T-helper 17 cell (primary cell): ENCODE measurements at places on chromosomes 4 and X. TPM values are rescaled to one million over a fixed set of nuclear protein-coding genes. Genes with fewer than 3 reads are reported as not detected.

DNA sequence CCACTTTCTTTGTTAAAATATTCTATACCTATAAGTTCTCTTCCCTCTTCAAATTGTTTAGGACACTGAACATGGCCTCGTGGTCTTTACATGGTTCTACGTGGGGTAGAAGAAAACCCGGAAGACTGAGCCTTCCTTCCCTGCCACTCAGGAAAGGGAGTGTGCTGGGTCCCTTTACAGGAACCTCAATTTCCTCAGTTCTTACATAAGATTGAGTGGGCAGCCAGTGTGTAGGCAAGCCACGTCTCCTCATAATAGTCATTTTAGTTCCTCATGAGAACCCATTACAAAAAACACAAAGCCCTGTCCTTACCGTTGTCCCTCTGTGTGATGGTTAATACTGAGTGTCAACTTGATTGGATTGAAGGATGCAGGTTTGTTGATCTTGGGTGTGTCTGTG lies 28.7 kb upstream of the SMIM10L2A start:
- DNase-seq = no peak

DNA sequence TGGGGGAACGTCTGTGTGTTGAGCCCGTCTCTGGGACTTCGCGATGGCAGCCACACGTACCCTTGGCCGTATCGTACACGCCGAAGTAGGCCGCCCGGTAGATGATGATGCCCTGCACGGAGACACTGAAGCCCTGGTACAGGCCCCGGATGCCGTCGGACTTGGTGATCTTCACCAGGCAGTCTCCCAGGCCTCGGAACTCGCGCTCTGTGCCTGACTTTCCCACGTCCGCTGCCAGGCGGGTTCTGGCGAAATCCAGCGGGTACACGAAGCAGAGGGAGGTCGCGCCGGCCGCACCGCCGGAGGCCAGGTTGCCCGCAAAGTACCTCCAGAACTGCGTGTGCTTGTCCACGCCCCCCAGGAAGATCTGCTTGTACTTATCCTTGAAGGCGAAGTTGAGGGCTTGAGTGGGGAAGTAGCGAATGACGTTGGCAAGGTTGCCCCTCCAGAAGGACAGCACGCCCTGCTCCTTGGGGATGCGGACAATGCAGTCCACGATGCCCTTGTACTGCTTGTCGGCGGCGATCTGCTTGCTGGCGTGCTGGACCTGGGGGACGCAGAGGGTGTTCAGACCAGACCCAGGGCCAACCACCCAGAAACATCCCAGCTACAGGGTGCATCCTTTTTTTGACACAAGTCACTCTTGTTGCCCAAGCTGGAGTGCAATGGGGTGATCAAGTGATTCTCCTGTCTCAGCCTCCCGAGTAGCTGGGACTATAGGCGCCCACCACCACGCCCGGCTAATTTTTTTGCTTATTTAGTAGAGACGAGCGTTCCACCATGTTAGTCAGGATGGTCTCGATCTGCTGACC lies 2.5 kb downstream of the SLC25A6 start:
- DNase-seq = no peak

BRS3 gene
- not detected for total RNA-seq

GRCh38 chrX:68758671-68759070 lies 70.2 kb upstream of the EFNB1 start:
- DNase-seq = no peak

TFE3 gene
- total RNA-seq = 46.4 TPM

DNA sequence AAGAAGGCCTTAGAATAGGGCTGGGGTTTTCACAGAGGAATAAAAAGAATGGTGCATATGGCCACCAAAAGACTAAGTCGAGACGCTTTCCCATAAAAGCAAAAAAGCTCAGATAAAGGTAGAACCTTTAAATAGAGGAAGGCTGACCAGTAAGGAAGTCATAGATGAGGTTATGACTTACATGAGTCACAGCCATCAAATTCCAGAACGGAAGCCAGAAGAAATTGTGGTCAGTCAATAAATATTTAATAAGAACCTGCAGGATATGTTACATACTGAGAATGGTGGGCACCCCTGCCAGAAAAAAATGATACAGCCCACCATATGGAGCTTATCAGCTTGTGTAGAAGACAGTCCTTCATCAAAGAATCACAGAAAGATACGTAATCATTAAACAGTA lies 120.1 kb downstream of the MANBA start:
- DNase-seq = no peak
